ENCODE measurements at places on chromosomes 13 and 19. TPM values are rescaled to one million over a fixed set of nuclear protein-coding genes. Genes with fewer than 3 reads are reported as not detected.

GRCh38 chr13:26219726-26220125 lies 2.4 kb downstream of the RNF6 start:
- H3K4me1 ChIP-seq: peaks cover 34% of the 10 kb centered on the region
- H3K27me3 ChIP-seq: no peaks in the 10 kb centered on the region
- H3K36me3 ChIP-seq: peaks cover 42% of the 10 kb centered on the region
- H3K27ac ChIP-seq: no peak overlapping the region
- H3K4me3 ChIP-seq: peak overlapping the region; percentile 15

The ACER1 gene
- 0.15 TPM for total RNA-seq

GRCh38 chr13:112871742-112872141 lies 97.3 kb upstream of the MCF2L start:
- H3K27me3 ChIP-seq: no peaks in the 10 kb centered on the region
- no peak for DNase-seq
- peaks cover 62% of the 10 kb centered on the region for H3K36me3 ChIP-seq
- H3K4me1 ChIP-seq: peaks cover 25% of the 10 kb centered on the region
- peak overlapping the region; percentile 26 for H3K27ac ChIP-seq

DNA sequence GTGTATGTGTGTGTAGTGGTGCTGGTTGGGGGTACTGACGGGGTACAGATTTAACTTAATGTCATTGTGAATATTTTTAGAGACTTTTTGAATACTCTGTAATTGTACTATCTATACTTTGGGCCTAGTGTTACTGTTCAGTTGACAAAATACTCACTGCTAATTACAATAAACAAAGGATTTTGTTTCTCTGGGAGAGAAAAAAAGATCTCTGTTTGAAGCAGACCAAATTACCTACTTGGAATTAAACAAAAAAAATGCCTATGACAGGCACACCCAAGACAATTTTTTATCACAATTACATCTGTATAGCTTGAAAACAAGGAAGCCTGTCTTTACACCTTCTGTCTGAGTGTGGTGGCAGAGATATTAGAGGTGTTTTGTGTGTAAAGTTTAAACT lies 45.1 kb downstream of the OLFM4 start:
- H3K36me3 ChIP-seq: no peaks in the 10 kb centered on the region
- DNase-seq: no peak
- no peaks in the 10 kb centered on the region for H3K27me3 ChIP-seq
- no peak overlapping the region for H3K27ac ChIP-seq
- H3K4me3 ChIP-seq: no peak overlapping the region

The EFNA2 gene
- total RNA-seq: not detected

DNA sequence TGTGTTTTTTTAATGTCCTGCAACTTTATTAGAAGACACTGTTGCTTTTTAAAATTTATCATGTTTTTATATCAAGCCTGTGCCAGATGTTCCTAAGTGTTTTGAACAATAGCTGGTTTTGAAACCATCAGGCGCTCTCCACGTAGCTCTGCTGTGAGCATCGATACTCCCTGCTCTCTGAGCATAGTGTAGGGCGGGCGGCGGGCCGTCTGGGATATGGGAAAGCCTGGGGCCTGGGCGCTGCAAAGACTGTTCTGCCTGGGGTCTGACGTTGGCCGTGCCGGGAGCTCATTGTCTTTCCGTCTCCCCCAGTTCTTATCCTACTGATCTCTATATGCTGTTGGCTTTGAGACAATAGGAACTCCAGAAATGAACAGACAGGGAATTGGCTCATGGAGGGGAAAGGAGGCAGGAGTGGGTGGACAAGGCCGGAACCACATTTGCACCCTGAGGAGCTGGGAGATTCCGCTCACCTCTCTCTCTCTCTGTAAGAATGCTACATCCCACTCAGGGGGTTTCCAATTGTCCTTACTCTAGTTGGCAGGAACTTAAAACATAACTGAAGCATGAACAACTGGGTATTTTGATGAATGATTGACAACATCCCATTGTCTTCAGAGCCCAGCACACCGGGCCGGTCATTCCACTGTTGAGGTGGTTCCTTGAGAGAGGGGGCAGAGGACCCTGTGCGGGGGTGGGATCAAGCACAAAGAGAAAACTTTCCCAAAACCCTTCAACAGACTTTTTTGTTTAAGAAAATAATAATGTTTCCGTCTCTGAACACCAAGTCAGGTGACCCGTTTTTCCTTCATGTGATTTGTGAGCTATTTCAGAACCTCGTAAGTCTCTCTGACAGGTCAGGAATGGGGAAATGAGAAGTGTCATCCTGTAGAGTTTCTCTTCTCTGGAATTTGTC lies 64.7 kb downstream of the COL4A2 start:
- DNase-seq: no peak
- peaks cover 19% of the 10 kb centered on the region for H3K27me3 ChIP-seq
- no peaks in the 10 kb centered on the region for H3K36me3 ChIP-seq
- H3K4me1 ChIP-seq: no peaks in the 10 kb centered on the region
- no peak overlapping the region for H3K27ac ChIP-seq

DNA sequence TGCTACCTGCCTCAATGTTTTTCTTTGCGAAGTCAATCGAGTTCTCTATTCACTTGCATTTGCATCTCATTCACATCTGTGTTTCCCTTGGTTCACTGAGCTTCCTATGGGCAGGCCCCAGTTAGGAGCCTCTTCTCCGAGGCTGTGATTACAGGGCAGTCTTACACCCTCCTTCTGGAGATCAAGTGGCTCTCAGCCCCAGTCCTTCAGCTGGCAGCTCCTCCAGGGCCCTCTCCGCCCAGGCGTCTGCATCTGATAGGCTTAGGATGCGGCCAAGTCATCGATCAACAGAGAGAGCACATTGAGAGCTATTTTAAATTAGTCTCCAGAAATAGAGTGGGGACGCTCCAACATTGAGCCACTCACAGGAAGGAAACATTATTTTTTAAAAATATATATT lies 44.2 kb downstream of the MBNL2 start:
- no peak for DNase-seq
- no peak overlapping the region for H3K4me3 ChIP-seq
- no peak overlapping the region for H3K27ac ChIP-seq

DNA sequence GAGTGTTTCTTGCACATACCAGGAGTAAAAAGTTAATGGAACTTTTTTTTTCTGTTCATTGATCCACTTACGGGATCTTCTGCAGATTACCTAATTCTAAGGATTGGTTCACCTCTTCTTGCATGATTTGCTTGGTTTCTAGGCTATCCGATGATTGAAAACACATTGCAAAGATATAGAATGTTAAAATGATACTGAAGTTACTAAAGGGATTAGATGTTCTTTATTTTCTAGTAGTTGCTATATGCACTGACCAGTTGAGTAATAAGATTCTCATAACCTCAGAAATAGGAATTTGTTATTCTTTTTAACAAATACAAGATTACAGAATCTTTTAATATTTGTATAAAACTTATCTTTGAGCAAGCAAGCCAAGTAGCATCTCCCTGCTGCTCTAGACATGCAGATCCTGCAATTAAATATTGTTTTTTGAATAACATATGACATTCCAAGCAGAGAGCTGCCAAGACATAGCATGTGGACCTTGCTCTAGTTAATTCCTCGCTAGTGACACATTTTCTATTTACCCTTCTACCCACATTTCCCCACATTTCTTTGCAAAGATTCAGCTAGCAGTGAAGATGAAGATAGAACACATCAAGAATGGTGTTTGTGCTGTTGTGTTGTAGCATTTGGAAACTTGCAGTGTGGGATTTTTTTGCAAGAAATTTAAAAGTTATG lies 51.7 kb upstream of the RNF113B start:
- H3K4me1 ChIP-seq: no peaks in the 10 kb centered on the region
- no peak for DNase-seq
- no peak overlapping the region for H3K4me3 ChIP-seq
- H3K27ac ChIP-seq: no peak overlapping the region

DNA sequence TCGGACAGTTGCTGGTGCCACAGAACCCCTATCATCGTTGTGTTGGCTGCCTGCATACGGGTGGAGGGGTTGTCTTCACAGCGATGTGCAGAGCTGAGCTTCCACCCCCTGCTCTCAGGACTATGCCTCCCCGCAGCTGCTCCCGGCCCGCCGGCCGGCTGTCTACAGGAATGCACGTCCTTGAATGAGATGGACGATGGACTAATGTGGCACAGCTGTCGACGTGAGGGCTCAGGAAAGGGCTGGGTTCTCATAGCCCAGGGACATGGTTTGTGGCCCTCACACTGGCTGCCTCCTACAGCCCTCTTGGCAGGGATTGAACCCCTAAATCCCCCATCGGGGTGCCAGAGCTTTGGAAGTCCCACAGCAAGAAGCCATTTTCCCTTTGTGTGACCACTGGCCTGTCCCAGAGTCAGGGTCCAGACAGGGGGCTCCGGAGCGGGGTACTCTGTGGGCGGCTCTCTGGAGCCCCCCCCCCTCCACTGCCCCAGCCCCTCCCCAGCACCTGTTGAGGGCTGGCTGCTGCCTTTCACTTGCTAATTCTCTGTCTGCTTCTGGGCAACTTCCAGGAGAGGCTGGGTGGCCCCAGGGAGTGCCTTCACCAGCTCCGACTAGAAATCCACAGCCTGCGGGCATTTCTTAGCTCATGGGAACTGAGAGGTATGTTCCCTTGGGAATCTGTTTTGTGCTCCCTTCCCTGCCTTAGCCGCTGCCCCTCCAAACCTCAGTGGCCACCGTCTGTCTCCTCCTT lies 40.2 kb downstream of the TSSK6 start:
- H3K27me3 ChIP-seq: no peaks in the 10 kb centered on the region
- DNase-seq: no peak

The ERICH6B gene
- total RNA-seq: not detected

DNA sequence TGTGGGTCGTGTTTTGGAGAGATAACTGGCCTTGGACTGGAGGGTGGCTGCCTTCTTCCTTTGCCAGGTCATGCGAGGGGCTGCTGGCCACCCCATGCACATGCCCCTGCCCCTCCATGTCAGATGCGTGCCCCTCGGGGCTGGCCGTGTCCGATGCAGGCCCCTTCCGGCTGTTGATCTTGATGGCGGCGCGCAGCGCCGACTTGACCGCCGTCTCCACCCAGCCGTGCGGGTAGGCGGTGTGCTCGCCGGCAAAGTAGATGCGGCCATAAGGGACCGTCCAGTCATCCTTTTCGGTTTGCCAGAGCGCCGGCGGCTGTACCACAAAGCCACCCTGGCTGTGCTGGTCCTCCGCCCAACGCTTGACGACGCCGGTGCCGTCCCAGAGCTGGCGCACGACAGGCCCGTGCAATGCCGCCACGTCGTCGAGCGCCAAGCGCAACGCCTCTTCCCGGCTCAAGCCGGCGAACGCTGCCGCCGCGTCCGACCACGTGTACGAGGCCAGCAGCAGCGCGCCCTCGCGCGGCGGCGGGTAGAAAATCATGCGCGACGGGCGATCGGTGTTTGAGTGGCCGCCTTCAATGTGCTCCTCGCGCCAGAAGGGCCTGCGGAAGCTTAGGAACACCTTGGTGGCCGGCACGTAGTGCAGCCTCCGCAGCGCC lies 6.9 kb downstream of the IL4I1 start:
- H3K4me3 ChIP-seq: peak overlapping the region; percentile 68
- H3K27me3 ChIP-seq: no peaks in the 10 kb centered on the region

The DCLK1 gene
- not detected for total RNA-seq

The ZFP36 gene
- total RNA-seq: 189 TPM

DNA sequence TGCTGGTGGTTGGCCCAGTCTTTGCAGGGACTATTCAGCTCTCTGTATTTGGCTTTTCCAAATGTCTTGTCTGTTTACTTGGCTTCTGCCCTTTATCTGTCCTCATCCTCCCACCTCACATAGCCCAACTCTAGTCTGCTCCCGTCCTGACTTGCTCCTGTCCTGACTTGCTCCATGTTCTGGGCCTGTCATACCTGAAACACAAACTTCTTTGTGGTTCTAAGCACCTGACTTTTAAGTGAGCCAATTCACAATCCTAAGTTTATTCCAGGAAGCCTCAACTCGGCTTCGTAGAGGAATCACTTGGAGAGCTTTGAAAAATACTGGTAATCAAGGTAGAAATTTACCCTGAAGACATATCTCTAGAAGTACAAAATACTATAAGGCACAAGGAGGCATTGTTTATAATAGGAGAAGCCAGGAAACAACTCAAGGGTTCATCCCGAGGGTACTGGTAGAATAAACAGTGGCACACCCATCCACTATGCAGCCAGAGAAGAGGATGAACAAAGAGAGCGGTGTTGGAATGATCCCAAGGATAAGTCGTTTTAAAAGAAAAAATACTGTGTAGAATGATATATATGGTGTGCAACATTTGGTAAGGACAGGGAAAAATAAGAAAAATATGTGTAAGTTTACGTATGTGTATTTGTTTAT lies 284.5 kb downstream of the FGF14 start:
- H3K4me1 ChIP-seq: no peaks in the 10 kb centered on the region
- H3K4me3 ChIP-seq: no peak overlapping the region
- H3K27ac ChIP-seq: no peak overlapping the region
- no peaks in the 10 kb centered on the region for H3K27me3 ChIP-seq

The SEMA6B gene
- not detected for total RNA-seq

The SOHLH2 gene
- total RNA-seq: not detected

- H3K27me3 ChIP-seq: peaks cover 41% of the 10 kb centered on the region
- no peaks in the 10 kb centered on the region for H3K36me3 ChIP-seq
- peaks cover 5% of the 10 kb centered on the region for H3K4me1 ChIP-seq
- DNase-seq: no peak
- H3K4me3 ChIP-seq: no peak overlapping the region
- H3K27ac ChIP-seq: no peak overlapping the region
Measured at GRCh38 chr13:75489502-75490263, 7.7 kb upstream of the TBC1D4 start.

DNA sequence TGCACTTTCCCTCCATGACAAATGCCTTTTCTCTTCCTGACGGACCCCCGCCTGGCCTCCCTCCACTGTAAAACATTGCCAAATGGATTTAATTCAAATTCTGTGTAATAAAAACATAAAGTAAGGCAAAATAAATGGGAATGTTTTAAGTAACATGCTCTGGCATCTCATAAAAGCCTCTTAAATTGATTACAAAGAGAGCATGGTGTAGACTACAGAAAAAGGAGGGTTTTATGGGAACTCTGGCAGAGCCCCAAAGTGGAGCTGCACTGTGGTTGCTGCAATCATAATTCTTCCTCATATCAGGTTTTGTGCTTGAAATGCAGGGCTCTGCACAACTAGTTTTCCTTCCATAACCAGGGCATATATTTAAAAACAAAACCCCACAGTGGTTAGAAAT lies 44.3 kb upstream of the SIAH3 start:
- no peaks in the 10 kb centered on the region for H3K36me3 ChIP-seq
- no peak overlapping the region for H3K27ac ChIP-seq
- no peaks in the 10 kb centered on the region for H3K4me1 ChIP-seq
- DNase-seq: no peak
- H3K4me3 ChIP-seq: no peak overlapping the region
- peaks cover 21% of the 10 kb centered on the region for H3K27me3 ChIP-seq

GRCh38 chr13:35256459-35257148 lies 219.9 kb downstream of the MAB21L1 start:
- no peak for DNase-seq
- H3K4me3 ChIP-seq: no peak overlapping the region
- H3K27ac ChIP-seq: no peak overlapping the region
- H3K4me1 ChIP-seq: no peaks in the 10 kb centered on the region
